Activated CD4-positive, alpha-beta T cell treated with anti-CD3 and anti-CD28 coated beads, Interleukin-2, amount 50 U/mL, for 24 hours (primary cell): ENCODE measurements at places on chromosomes 13 and 19.

DNA sequence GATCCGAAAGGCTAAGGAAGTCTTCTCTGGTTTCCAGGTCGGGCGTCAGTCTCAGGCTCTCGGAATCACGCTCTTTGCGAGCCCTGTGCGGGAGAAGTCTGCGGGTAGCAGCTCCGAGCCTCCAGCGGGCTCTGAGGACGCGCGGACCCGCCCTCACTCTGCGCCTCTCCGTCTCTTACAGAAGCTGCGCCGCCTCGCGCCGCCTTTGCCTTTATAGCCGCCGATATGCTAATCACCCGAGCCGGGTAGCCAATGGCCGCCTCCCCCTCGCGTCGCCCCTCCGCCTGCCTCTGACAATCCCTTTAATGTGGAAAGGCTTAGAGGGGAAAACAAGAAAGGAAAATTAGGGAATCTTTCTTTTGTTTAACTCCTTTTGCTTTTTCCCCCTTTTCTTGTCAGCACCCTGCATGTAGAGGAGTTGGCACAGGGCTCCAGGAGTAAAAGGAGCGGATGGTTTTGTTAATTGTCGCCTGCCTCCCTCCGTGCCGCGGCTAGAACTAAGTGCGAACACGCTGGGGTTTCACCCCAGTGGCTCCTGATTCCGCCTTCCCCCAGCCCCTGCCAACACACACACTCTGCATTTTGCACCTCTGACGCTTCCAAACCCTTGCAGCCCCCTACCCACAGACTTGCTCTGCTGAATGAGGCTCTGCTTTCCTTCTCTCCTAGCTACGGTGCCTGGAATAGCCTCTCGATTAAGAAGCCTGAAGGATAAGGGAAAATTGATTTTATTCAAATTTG is at the start of gene PCDH8:
Gene PCDH8, minus strand, starts transcription at position 186 of the 741 bp plus-strand sequence. CDS start 204 bp downstream, outside the sequence.
- no peak for DNase-seq

- no peak for DNase-seq
Measured at GRCh38 chr19:49338691-49339300, 3.6 kb downstream of the CD37 start.

DNA sequence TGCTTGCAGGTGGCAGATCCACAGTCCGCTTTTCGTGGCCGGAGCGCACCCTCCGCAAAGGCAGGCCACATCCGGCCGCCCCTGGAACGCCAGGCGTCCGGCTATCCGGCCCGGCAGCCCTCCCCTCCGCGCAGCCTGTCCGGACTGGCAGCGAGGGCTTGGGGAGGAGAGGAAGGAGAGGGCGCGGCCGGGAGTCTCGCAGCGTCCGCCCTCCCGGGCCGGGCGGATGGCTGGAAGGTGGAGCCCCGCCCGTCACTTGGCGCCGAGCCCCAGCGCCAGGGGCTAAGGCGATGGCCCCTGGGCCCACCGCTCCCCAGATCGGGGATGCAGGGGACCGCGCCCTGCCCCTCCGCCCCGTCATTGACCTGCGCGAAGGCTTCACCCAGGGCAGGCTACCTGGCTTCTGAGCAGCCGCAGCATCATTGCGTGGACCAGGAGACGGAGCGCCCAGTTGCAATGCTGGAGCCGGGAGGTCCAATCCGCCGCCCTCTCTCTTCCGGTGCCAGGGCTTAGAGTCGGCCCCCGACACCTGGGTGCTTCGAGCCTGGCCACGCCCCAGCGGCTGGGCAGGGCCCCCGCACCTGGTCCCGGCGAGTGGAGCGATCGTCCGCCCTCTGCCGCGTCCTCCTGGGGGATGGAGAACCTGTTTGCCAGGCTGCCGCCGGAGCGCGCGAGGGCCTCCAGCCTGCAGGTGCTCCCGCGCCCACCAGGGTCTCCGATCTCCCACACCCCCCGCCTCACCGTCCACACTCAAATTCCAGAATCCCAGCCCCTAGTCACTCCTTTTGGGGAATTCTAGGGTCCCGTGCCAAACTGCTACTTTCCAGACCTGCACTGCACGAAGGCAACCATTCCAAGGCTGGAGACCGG is at the start of gene FUT1:
Gene FUT1, minus strand, starts transcription at position 146 of the 870 bp plus-strand sequence. CDS start 1,360 bp downstream, outside the sequence.
- no peak for DNase-seq

- DNase-seq = no peak
Measured at GRCh38 chr19:44848036-44848811, 2.1 kb downstream of the NECTIN2 start.

GRCh38 chr19:49605605-49606004 is 14.6 kb downstream of the PRR12 start:
- DNase-seq = no peak

- DNase-seq = no peak
Measured at GRCh38 chr13:111325146-111325890, 4.9 kb downstream of the TEX29 start.

DNA sequence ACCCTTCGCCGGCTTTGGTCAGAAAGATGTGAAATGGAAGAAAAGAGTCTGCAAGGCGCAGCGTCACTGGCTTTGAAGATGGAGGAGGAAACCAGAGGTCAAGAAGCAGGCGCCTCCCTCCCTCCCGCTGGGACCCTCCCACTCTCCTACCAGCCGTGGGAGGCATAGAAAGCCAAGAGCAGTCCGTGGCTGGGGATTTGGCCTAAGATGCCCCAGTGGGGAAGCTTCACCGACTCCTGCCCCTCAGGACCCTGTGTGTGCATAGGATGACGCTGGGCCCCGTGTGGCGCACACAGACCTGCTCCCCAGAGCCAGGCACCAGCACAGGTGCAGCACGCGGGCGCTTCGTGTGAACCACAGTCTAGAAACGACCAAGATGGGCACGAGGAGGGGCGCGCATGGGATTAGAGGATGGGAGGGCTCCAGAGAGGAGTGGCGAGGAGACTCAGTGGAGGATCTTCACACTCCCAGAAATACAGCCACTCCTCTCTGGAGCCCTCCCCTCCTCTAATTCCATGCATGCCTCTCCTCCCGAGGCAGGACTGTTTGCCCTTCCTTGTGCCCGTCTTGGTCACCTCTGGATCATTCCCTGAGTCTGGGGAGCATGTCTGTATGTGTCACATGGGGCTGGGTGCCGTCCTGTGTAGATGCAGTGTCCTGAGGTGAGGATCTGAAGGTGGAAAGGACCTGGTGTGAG is 194.3 kb downstream of the TEX29 start:
- no peak for DNase-seq

- no peak for DNase-seq
Measured at GRCh38 chr19:11073568-11073967, 15.7 kb upstream of the LDLR start.

GRCh38 chr13:97826421-97827012 is 127.0 kb upstream of the IPO5 start:
- DNase-seq = no peak

GRCh38 chr19:22426901-22427300 is 4.8 kb upstream of the ZNF98 start:
- no peak for DNase-seq

DNA sequence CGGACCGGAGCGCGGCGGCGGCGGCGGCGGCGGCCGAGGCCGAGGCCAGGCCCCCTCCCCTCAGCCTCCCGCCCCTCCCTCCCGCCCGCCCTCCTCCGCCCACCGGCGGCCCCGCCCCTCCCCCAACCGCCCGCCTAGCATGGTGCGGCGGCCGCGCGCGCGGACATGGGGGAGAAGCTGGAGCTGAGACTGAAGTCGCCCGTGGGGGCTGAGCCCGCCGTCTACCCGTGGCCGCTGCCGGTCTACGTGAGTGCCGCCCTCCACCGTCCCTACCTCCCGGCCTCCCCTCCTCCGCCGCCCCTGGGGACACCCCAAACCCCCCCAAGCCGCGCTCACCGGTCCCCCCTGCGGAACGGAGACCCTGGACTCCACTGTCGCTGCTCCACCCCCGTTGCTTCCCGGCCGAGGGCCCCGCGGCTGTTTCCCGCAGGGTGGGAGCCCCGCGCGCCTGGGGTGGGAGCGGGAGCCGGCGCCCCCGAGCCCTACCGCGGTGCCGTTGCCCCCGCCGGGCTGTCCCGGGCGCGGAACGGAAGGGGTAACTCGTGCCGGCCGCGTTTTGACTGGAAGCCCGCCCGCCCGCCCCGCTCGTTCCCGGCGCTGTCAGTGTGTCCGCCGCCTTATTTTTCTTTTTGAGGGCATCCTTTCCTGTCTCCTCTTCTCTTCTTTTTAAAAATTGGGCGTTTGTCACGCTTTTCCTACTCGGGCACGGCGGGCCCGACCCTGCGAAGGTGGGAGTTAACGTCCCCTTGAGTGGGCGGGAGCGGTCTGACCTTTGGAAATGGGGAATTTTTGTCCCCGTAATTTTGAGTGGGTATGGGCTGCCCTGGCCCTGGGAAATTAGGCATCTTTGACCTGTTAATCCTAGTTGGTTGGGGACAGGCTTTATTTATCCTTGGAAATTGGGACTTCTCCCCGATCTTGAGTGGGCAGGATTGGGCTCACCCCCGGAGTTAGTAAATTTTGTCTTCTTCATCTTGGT is 576 bp downstream of the DOT1L start:
- DNase-seq = no peak

- DNase-seq = no peak
Measured at GRCh38 chr19:40210889-40211288, 7.3 kb downstream of the TTC9B start.

- no peak for DNase-seq
Measured at GRCh38 chr13:106691861-106692260, 123.9 kb upstream of the ARGLU1 start.

DNA sequence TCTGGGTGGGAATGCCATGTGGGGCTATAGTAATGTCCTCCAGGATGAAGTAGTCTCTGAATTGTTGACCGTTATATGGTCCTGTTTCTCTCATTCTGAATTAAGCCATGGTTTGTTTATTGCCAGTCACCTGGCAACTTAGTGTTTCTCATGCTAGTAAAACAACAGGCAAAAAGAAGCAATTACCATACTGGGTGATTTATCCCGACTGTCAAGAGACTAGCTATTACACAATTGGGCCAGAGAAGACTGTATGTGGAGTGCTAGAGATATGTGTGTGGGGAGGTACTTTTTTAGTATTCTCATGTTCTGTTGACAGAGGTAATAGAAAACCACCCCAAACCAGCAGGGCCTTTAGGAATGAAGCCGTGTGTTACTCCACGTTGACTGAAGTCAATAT is 258.2 kb downstream of the TDRD3 start:
- DNase-seq = no peak

DNA sequence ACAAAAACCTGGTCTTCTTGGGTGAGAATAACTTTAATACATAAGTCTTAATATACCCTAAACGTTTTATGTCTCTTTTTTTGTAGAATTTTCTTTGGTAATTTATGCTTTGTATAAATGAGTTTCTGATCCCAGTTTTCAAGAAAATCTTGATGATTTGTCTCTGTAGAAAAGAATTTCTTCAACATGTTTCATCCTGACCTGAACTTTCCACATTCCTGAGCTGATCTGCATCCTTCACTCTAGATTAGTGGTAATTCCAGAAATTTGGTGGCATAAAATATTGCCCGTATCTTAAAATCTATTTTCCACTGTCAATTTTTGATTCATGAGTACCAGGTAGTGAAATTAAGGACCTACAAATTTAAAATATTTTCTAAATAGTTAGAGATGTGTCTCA is 16.3 kb downstream of the ZNF714 start:
- DNase-seq = no peak

DNA sequence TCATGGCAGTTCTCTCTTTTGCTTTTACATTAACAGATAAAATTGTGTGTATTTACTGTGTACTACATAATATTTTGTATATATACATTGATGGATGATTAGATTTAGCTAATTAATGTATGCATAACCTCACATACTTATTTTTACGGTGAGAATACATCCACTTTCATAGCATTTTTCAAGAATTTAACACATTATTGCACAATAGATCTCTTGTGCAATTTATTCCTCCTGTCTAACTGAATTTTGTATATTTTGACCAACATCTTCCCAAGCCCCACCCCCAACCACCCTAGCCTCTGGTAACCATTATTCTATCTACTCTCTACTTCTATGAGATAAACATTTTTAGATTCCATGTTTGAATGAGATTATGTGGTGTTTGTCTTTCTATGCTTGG is 194.7 kb downstream of the RBM26 start:
- no peak for DNase-seq
